ENCODE measurements at places on chromosomes 2 and 18.
A peak's percentile ranks its signal among the peaks of the same experiment; 100 is the strongest.

- DNase-seq, result no peak
Measured at GRCh38 chr2:14354231-14354630, 278.3 kb upstream of the LRATD1 start.

DNA sequence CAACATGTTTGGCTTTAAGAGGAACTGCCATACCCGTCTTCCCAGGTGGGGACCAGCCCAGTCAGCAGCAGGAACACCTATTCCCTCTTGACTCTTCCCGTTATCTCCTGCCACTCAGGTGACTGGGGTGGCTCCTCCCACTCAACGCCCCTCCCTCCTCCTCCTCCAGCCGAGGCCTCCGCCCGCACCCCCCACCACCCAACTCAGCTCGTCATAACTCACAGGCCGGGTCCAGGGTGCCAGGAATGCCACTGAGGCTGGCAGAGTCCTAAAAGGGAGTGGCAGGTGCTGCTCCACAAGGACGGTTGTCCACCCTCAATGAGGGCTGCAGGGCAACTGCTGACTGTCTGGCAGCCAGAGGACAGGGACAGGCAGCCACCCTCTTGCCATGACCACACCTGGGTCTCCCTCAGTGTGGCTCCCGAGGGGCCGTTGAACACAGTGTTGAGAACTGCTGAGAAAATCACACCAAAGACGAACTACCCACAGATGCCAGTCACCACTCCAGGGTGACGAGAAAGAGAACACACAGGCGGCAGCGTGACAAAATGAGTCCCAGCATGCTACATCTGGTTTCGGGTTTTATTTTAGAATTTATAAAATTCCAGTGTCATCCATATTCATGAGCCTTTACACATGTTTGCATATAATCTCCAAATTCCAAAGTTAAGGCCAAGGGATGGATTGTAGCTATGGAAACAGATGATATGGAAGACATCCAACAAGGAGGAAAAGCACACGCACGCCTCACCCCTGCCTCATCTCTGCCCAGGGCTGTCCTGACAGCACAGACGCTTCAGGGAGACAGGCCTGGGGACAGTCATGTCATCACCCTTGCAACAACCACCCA lies 38.5 kb downstream of the ANO7 start:
- DNase-seq, result no peak

- no peak for DNase-seq
Measured at GRCh38 chr2:233857511-233858141, 3.3 kb upstream of the HJURP start.

- DNase-seq, result no peak
Measured at GRCh38 chr2:26772064-26773001, 8.2 kb downstream of the SLC35F6 start.

DNA sequence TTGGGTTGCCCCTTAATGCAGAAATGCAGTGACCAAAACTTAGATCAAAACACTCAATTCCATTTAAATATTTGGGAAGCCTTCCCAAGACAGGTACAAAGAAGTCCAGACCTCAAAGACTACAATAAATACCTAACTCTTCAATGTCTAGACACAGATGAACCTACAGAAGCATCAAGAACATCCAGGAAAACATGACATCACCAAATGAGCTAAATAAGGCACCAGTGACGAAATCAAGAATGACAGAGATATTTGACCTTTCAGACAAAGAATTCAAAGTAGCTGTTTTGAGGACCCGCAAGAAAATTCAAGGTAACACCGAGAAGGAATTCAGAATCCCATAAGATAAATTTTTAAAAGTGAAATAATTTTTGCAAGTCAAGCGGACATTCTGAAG lies 140.2 kb downstream of the XIRP2 start:
- DNase-seq, result no peak

GRCh38 chr2:140274891-140275290 lies 1494.7 kb upstream of the NXPH2 start:
- no peak for DNase-seq

- DNase-seq, result no peak
Measured at GRCh38 chr18:6106091-6106685, 210.9 kb upstream of the TMEM200C start.

DNA sequence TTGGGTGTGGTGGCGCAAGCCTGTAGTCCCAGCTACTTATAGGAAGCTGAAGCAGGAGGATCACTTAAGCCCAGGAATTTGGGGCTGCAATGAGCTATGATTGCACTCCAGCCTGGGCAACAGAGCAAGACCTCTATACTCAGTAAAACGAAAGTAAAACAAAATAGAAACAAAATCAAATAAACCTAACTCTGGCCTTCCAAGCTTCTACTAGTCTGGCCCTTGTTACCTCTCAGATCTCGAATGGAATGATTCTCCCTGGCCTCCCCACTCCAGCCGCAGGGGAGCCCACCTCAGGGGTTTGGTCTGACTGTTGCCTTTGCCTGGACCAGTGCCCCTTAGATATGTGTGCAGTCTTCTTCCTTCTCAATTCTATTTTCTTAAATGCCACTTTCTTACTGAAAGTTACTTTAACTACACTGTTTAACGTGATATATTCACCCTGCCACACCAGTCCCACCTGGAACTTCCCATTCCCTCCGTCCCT lies 160.0 kb upstream of the GCFC2 start:
- no peak for DNase-seq

- DNase-seq, result no peak
Measured at GRCh38 chr2:120305296-120305695, 40.6 kb upstream of the INHBB start.

DNA sequence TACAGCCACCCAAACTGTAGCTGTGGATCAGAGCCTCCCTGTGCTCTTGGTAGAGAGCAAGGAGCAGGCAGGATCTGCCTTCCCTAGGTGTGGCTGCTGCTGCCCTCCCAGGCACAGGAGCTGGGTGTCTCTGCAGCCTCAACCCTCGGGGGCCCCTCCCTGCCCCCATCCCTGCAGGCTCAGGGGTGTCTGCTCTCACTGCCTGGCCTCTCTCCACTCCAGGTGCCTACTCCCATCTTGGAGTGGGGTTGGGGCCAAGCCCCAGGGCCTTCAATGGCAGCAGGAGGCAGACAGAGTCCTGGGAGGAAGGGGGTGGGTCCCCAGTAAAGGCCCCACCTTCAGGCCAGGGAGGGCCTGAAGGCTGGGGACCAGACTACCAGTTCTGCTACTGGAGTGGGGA lies 189.7 kb upstream of the OSR1 start:
- no peak for DNase-seq

- no peak for DNase-seq
Measured at GRCh38 chr2:26740890-26741302, 23.2 kb upstream of the SLC35F6 start.

- peak; percentile 97 for DNase-seq
Measured at GRCh38 chr2:172408143-172408766, 19.1 kb upstream of the ITGA6 start.

DNA sequence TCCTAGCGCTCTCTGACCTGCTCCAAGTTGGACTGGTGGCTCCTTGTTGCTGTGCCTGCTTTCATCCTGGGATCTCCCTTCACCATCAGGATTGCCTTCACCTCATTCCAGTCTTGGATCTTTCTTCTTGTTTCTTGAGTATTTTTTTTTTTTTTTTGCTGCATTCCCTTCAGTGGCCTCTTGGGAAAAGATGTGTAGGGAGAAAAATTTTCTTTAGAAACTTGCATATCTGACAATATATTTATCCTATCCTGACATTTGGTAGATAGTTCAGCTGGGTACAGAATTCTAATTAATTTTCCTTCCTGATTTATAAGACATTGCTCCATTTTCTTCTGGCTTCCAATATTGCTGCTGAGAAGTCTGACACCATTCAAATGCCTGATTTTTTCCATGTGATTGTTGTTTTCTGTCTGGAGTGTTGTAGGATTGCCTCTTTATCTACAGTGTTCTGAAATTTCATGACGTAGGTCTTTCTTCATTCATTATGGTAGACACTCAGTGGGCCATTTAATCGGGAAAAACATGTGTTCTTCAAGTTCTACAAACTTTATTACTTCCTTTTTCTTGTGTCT lies 23.0 kb upstream of the IL1A start:
- DNase-seq, result no peak

DNA sequence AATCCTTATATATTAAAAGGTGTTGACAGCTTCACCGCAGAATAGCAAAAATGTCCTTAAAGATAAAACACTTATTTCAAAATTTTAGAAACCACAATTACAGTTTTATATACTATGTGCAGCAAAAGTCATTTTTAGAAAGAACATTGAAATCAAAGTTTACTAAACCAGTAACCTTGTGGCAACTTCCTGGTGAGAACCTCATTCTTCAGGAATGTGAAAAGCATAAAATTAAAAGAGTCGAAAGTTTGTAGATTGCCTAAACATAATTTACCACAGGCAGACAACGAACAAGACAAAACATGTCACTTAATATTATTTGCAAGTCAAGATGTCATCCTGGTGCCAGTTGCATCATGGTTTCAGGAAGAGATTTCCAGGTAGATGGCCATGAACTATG lies 108.3 kb upstream of the NRP2 start:
- no peak for DNase-seq

- no peak for DNase-seq
Measured at GRCh38 chr2:25160376-25160775, 8.0 kb downstream of the POMC start.

- no peak for DNase-seq
Measured at GRCh38 chr2:42043789-42044394, 3.9 kb upstream of the PKDCC start.

DNA sequence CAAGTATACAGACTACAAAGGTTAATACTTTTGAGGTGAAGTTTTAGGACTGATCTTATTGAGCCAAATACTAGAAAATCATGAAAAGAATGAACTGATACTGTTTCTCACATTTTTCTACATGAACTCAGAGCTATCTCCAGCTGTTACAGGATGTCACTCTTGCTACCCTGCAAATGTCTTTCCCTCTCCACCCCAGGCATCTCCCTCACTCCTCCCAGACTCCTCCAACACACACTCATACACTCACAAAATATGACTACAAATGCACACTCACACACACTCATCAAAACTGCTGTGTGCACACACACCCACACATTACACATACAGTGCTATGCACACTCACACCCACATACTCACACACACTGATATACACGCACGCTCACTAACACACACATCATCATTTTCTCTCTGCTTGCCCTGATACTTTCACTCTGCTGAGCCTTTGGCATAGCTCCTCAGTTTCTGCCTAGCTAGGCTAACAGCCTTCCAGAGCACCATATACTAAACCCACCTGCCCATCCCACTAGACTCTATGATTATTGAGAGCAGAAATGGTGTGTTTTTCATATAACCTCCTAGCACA lies 273.3 kb downstream of the CD226 start:
- no peak for DNase-seq

- no peak for DNase-seq
Measured at GRCh38 chr2:8877894-8878293, 40.5 kb upstream of the KIDINS220 start.

GRCh38 chr2:86044614-86045013 lies 61.1 kb downstream of the POLR1A start:
- DNase-seq, result no peak

DNA sequence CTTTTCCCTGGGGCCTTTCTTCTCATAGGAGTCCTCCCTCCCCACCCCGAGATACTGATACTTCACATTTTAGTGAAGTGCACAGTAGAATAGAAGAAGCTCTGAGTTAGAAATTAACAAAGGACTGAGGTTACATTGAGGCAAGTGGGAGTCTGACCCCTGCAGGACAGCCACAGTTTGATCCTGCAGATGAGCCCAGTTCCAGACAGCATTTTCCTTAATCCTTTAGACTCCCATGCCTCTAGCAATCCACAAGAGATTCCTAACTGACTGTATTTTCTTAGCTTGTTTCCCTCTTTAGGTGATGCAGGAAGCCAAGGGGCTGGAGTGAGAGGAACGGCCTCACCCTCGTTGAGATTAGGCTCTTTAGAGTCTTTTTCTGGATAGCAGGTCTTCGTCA lies 204.0 kb downstream of the CYRIA start:
- no peak for DNase-seq

- no peak for DNase-seq
Measured at GRCh38 chr18:52007105-52007504, 332.9 kb upstream of the DCC start.

DNA sequence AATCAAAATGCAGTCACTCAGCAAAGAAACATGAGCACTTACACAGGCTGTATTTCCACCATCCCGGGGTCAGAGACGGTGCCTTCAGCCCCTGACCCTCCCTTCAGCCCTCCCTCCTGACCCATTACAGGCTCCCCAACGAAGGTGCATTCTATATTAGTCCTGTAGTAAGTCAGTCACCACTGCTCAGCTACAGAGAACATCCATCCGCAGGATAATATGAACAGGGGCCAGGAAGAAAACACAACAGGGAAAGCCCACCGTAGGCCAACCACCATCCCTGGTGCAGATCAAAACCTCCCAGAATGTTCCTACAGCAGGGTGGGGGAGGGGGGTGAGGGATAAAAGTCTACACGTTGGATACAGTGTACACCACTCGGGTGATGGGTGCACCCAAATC lies 15.1 kb downstream of the PXDN start:
- no peak for DNase-seq

DNA sequence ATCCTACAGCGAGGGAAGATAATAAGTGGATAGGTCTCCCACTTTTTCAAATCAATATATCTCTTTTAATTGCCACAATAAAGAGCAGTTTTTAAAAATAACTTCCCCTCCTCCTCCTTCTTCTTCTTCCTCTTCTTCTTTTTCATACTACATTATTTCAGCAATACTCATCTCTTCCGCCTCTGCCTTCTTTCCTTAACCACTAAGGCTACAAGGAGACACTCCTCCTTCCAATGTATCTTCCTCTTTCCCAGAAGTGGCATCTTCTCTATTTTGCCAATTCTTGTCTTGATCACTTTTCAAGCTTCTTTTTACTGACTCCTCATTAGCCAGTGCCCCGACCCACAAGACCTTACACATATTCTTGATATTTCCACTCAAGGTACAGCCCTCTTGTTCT lies 546.6 kb upstream of the CHAC2 start:
- no peak for DNase-seq

DNA sequence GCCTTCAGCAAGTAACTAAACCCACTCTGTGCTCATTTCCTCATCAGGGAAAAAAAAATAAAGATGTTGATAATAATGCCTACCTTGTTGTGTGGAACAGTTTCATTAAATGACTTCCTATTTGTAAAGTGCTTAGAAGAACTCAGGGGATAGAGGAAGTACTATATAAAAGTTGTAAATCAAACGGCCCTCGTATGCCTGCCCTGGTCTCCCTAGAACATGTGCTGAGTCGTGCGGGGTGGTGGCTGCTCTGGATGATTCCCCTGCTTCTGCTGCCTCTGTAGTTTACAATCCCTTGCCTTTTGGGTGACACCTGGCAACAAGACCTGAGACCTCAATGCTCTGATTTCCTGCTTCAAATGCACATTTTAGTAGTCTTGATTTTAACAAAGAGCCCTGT lies 170.0 kb downstream of the CERS6 start:
- no peak for DNase-seq

- DNase-seq, result no peak
Measured at GRCh38 chr2:74439373-74439772, 2.4 kb downstream of the RTKN start.

- DNase-seq, result peak; percentile 24
Measured at GRCh38 chr18:59149007-59149406, 9.3 kb downstream of the SEC11C start.

GRCh38 chr18:74274700-74275099 lies 17.1 kb downstream of the CYB5A start:
- no peak for DNase-seq

GRCh38 chr18:62601871-62602270 lies 79.0 kb downstream of the ZCCHC2 start:
- DNase-seq, result no peak

GRCh38 chr18:11183637-11184036 lies 34.3 kb upstream of the PIEZO2 start:
- no peak for DNase-seq

Measured in NCI-H1105 treated with DMSO at 0.1 percent for 48 hours (cell line).